Right hindlimb (tissue), 1 donor: ENCODE measurements at places on chromosomes 1 and 21.

DNA sequence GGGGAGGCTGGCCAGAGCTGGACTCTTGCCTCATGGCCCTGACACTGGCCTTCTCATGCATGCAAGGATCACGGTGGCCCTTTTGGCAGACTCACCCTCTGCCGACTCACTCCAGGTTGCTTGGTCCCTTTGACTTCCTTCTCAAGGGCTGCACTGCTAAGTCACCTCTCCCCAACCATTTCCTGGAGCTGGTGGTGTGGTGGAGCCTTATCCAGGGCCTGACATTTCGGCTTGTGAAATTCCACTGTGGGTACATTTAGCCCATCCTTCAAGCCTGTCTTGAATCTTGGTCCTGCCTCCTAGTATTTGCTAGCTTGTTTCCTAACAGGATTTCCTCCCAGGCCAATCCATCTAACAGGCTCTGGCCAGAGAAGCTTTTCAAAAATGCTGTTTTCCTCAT is 52.6 kb upstream of the JUN start:
- no peak for DNase-seq

- DNase-seq = peak; percentile 82
These were observed 14.9 kb downstream of the AADACL4 start for GRCh38 chr1:12658531-12659453.

GRCh38 chr1:208344202-208344857 is 100.1 kb upstream of the PLXNA2 start:
- DNase-seq = peak; percentile 17

DNA sequence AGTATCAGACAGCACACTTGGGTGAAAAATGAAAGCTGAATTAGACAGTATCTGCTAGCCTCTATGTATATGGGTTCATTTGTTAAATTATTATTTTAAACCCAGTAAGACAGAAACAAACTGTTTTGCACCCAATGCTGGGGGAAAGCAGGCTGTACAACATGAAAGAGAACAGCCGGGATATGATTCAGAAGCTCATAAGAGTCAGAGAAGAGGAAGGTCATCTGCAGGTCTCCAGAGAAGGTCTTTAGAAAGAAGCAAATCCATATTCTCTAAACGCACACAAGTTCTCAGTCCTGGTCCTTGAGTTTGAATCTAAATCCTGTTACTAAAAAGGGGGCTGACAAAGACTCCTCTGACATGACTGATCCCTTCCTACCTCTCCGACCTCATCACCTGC is 155.1 kb downstream of the SIPA1L2 start:
- no peak for DNase-seq

DNA sequence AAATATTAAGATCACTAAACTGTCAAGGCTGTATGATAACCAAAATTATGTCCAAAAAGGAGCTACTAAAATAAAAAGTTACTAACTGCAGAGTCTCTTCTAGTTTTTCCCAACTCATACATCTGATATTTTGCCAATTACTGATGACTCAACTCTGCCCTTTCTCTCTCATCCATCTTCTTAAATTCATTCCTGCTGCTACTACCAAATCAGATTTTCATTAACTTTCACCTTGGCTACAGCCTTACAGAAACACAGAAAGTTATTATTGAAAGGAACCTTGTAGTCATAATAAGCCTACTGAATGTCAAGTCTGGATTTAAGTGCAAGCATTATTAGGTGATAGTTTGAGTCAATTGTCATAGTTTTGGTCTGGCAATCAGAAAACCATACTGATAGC is 273.1 kb downstream of the DPYD start:
- no peak for DNase-seq

DNA sequence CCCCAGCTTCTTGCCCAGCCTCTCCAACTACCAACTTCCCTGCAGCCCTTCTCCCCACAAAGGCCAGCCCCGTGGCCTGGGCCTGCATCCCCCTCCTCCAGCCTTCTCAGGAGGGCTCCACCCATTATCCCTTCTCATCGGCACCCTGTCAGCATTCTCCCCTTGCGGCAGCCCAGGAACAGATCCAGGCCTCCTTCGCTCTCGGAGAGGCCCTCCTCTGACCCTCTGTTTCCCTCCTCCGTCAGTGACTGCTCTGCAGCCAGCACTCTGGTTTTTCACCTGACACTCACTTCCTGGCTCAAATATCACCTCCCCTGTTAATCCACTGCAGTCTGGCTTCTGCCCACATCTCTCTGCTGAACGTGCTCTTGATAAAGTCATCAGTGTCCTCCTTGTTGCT is 17.5 kb downstream of the ADGRB2 start:
- no peak for DNase-seq

- no peak for DNase-seq
These were observed 34.1 kb upstream of the NEK7 start for GRCh38 chr1:198122693-198123092.

- no peak for DNase-seq
These were observed 18.9 kb downstream of the SDE2 start for GRCh38 chr1:225980005-225980836.

- no peak for DNase-seq
These were observed 210.0 kb upstream of the FOXD3 start for GRCh38 chr1:63112155-63112900.

GRCh38 chr1:248136811-248137210 is 8.1 kb upstream of the OR2M5 start:
- DNase-seq = no peak

DNA sequence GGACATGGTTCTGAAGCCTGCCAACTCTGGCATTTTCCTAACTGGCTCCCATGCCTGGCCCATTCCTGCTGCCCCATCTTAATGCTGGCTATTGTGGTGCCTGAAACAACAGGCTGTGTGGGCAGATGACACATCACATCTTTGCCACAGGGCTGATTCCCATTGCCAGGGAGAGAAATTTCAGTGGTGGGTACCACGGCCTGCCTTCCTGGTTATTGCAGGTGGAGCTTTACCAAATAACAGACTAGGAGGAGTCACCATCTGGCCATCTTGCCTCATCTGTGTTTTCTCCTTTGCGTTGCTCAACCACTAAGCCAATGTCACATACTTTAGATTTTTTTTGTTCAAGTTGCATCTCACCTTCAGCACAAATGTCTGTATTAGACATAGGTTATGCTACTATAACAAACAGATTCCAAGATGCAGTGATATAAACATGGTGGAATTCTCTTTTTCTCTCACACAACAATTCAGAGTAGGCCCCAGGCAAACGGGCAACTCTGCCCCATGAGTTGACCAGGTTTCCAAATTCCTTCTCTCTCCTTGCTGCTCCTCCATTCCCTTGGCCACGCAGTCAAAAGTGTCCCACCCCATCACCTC is 14.1 kb downstream of the CDA start:
- no peak for DNase-seq

- no peak for DNase-seq
These were observed 1063.4 kb downstream of the PLA2G4A start for GRCh38 chr1:187891993-187892682.

- no peak for DNase-seq
These were observed 12.5 kb upstream of the VAMP4 start for GRCh38 chr1:171754353-171754705.

GRCh38 chr1:115729756-115730155 is 38.8 kb downstream of the CASQ2 start:
- no peak for DNase-seq

DNA sequence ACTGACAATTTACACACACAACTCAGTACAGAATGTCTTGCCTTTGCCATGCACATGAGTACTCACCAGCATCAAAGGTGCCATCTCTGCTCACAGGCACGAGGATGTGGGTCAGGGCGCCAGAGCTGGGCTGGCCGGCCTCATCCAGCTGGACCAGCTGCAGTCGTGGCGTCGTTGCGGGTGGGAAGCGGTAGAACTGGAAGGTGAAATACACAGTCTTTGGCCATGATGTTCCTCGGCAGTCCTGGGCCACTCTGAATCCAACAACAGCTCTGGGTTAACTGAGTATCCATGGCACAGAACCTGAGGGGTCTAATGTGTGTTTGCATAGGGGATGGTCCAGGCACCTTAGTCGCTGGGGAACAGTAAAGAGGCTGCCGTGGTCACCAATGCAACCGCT is 87.7 kb downstream of the NPHP4 start:
- no peak for DNase-seq

DNA sequence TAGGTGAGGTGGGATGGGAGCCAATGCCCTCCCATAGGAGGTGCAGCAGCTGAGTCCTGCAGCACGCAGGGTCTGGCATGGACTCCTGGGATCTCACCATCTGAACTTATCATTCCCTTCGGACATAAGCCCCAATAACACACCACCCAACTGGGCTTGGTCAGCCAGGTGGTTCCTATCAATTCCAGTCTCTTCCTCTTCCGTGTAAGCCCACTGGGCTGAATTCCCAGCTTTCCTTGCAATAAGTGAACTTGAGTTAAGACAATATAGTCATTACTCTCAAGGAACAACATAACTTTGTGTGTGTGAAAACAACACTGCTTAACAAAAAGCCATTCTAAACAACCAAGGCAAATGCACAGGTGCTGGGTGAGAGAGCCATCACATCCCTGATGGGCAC is 86.6 kb upstream of the EDN2 start:
- DNase-seq = no peak

DNA sequence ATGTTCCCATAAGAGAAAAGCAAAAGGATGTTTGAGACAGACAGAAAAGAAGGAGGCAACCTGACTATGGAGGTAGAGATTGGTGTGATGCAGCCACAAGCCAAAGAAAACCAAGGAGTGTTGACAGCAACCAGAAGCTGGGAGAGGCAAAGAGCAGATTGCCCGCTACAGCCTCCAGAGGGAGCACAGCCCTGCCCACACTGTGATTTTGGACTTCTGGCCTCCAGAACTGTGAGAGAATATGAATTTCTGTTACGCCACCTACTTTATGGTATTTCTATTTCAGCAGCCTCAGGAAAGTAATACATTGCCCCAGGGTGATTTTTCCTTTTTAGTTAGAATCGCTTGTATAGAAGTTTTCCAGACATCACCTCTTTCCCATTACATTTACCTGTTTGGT is 28.4 kb downstream of the SLAMF6 start:
- no peak for DNase-seq

GRCh38 chr1:116075990-116076389 is 35.2 kb upstream of the MAB21L3 start:
- DNase-seq = no peak

DNA sequence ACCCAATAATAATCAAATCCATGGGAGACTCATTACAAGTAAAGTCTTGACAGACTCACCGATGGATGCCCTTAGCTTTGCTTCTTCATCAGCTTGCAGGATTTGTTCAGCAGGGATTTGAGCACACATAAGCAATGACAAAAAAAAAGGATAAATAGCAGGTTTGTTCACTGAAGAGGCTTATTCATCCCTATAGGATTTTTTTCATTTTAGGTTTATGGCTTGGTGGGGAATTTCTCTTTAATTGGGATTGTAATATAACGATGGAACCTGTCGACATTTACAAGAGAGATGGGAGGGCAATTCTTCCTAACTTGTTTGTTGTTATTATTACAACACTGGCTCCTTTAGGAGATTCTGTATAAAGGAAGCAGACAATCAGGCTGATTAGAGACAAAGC is 649.1 kb upstream of the PLXNA2 start:
- no peak for DNase-seq

DNA sequence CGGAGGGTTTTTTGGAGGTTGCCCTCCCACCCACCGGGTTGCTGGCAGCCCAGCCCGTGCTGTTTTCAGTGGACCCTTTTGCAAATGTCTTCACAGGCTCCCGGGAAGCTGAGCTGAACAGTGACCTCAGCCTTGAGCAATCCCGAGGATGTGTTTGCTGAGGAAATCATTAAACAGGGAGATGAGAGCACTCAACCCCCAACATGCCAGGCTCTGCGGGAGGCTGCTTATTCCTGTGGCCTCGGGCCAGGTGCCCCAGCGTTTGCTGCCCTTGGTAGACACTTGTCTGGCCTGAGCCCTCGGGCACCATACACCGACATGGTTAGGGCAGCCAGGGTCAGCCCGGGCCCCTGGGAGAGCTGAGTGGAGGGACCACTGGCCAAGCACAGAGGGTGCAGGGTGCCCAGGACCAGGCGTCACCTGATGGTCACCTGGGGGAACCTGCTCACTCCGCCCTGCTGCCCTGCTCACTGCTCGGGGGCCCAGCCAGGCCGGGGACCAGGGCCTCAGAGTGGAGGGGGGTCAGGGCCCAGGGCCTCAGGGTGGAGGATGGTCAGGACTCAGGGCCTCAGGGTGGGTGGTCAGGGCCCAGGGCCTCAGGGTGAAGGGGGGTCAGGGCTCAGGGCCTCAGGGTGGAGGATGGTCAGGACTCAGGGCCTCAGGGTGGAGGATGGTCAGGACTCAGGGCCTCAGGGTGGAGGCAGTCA is 42.5 kb upstream of the POFUT2 start:
- peak; percentile 40 for DNase-seq

DNA sequence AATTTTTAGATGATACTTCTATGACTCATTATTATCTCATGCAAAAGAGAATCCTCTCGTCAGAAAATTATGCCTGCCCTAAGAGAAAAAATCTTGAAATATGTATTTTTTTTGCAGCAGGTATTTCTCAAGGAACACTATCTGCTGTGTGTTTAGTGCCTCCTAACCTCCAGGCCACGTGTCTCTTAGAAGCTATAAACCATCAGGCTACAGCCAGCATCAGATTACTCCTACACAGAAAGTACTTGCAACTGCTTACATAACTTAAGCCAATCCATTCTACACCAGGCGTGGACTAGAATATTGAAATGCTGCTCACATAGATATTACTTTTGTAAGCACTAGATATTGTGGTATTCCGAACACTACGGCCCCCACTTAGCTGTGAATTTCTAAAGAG is 933.4 kb downstream of the PLA2G4A start:
- no peak for DNase-seq

DNA sequence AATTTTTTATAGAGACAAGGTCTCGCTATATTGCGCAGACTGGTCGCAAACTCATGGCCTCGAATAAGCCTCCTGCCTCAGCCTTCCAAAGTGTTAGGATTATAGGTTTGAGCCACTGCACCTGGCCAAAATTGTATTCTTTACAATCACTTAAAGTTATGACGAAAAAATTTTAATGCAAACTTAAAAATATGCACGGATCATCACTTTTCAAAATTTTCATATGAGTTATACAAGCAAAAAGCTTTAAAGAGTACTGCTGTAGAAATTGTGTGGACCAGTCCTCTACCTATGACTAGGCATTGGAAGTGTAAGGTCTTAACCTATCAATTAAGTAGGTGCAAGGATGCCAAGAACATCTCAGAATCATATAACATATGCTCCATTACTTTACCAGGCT is 34.9 kb downstream of the COP1 start:
- DNase-seq = no peak

DNA sequence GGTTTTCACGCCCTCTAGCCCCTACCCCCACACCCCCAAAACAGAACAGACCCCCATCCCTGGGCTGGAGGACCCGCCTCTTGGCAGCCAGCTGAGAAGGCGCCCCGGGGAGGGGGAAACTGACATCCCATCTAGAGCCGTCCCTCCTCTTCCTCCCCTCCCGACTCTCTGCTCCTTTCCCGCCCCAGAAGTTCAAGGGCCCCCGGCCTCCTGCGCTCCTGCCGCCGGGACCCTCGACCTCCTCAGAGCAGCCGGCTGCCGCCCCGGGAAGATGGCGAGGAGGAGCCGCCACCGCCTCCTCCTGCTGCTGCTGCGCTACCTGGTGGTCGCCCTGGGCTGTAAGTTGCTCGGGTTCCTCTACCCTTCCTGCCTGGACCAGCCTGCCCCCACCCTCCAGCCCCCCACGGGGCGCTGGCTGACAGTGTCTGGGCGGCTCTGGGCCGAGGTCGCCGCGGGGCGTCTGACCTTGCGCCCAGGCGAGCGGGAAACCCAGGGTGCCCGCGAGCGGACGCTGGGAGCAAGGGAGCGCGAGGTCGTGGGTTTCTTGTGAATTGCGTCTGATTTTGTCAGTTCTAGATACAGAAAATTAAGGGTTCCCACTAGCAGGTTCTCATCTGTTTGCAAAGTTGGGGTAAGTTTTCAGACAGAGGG is 618 bp downstream of the JAM2 start:
- DNase-seq = peak; percentile 78
